ENCODE measurements at places on chromosomes 6 and 20.

- DNase-seq: no peak
These were observed 192.5 kb downstream of the TTLL2 start for GRCh38 chr6:167517254-167517916.

DNA sequence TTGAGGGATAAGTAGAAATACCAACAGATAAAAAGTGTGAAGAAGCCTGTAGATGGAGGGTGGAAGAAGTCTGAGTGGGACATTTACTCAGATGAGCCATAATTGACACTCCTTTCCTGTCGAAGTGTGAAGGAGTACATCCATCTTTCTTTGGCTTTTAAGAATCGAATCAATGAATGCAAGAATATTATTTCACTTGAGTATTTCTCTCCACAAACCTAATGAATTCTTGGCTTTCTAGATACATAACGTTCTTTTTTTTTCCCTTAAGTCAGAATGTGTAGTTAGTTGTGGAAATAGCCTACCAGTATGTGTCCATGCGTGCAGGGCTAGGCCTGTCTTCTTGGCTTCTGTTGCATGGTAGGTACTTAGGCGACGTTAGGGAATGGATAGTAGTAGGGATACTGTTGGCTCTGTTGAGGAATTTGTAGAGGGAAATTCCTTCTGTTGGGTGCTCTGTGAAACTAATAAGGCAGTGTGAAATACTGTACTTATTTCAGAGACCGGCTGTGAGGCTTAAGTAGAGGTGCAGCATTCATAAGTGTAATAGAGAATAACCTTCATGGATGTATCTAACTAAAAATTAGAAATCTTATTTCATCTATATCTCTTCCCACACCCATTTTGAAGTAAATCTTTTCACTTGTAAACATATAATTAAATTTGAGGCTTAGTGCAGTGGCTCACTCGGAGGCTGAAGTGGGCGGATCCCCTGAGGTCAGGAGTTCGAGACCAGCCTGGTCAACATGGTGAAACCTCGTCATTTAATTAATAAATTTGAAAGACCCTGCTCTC, 1.5 kb downstream of the RPS18 start:
- DNase-seq: no peak

DNA sequence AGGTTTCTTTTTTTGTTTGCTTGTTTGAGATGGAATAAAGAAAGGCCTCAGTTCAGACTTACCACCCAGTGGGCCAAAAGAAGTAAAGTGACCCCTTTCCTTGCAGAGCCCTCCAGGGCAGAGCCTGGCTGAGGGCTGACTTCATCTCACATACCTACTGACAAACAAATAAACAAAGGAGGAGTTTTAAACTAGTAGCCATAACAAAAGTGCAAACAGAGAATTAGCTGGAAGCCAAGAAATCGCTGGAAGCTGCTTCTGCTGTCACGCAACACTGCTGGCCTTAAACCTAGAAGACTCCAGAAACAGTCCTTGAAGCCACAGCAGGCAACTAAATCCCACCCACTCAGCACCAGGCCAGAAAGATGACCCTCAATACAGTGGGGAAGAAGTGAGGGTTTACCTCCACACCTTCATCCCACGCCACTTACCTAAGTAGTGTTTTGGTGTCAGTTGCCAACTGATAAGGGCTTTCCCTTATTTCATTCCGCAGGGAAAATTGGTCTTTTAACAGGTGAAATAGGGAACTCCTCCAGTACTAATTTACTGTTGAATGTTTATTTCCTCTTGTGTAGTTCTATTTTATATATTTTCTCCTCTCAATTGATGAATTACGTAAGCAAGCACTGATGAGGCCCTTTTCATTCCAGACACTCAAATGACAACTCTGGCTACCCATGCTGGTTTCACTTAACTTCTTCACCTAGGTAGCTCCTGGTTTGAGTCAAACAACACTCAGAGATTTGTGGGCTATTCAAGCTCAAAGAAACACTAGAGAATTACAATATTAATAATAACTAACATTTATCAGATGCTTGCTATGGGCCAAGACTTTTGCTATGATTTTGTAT, 46.2 kb downstream of the EDN1 start:
- no peak for DNase-seq

DNA sequence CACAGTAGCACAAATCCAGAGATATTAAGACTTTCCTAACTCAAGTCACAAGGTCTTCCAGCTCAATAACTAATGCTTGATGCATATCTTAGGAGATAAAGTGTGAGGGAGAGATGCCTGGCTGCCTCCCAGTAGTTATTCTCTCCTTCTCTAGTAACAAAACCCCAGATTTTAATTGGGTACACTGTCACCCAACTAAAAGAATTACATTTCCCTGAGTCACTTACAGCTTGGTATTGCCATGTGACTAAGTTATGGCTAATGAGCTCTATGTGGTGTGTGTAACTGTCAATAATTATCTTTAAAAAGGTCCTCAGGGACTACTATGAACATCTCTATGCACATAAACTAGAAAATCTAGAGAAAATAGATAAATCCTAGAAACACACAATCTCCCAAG, 32.0 kb downstream of the KIF6 start:
- DNase-seq: no peak

DNA sequence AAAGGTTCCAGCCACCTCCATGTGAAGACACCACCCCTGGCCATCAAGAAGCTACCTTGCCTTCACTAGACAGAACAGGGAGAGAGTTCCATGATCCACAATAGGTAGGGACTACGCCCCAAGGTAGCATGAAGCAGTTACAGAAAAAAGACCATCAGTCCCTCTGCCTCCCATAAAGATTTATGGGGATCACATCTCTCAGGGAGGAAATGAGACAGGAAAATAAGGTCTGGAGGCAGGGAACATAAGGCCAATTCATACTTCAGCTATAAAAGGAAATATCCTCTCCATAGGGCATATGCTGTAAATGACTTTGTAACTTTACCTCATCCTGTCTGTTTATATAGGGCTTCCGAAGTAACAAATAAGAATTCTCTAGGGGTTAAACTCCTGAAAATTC, 129.4 kb downstream of the OR2B2 start:
- DNase-seq: no peak

DNA sequence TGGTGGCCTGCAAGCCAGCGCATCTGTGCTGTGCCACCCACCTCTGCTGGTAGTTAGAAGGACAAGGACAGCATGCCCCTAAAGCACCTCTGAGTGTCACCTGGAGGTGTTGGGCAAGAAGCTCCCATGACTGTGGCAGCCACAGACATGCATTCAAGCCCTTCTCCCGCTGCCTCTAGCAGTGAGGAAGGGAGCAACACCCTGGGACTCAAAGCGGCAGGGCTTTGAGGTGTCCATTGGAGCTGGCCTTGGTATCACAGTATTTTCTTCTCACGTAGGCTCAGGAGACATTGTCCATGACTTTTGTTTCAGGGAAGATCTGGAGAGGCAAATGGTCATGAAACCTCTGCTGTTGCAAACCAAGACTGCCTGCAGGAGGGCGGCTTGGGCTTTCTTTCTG, 140.8 kb upstream of the RIN2 start:
- DNase-seq: no peak

DNA sequence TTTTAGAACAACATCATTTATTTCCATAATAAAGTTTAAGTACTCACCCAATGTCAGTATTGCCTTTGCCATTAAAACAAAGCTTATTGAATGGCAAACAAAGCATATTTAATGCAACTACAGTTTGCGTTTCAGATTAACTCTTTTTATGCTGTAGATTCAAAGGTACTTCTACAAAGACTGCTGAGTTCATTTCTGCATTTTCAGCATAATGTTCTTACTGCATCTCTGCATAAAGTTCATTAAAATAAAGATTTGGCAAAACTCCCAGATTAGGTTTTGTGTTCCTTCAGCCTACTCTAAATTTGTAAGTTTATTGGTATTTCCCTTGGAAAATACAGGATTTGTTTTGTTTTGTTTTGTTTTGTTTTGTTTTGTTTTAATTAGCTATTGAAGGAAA, 359.4 kb downstream of the ADGRB3 start:
- no peak for DNase-seq

Measured in small intestine (tissue), 16 donors.